ENCODE measurements at places on chromosomes 6 and 20. TPM values are rescaled to one million over a fixed set of nuclear protein-coding genes. Genes with fewer than 3 reads are reported as not detected.
A peak's percentile ranks its signal among the peaks of the same experiment; 100 is the strongest.

- no peak for DNase-seq
These were observed 6.5 kb upstream of the GPR31 start for GRCh38 chr6:167164261-167164660.

- no peak for DNase-seq
These were observed 155.9 kb upstream of the POU3F2 start for GRCh38 chr6:98678481-98678880.

DNA sequence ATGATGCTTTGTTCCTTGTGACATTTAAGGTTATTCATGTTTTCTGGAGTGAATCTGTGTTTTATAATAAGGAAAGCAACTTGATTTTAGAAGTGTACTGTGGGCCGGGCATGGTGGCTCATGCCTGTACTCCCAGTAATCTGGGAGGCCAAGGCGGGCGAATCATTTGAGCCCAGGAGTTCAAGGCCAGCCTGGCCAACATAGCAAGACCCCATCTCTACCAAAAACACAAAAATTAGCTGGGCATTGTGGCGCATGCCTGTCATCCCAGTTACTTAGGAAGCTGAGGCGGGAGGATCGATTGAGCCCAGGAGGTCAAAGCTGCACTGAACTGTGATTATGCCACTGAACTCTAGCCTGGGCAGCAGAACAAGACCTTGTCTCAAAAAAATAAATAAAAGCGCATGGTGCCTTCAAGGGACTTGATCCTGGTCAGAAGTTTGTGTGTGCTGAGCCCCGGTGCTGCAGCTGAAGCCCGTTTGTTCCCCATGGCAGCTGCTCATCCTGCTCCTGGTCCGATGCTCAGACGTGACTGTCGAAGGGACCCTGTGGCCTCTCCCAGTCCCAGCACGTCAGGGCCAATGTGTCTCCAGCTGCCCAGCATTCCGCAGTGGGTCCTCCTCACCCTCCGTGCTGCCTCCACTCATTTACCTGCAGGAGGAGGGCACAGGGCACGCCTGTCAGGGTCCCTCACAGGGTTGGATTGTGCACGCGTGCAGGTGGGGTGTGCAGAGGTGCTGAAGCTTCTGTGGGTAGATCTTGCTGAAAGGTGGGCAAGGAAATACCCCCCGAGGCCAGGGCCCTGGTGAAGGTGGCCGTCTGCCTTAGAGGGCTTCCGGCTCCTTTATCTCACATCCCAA, 18.3 kb downstream of the ENTPD6 start:
- DNase-seq = no peak

- no peak for DNase-seq
These were observed 8.1 kb upstream of the C20orf144 start for GRCh38 chr20:33653900-33654596.

GRCh38 chr6:167650730-167651317, 175.9 kb upstream of the AFDN start:
- DNase-seq = no peak

- no peak for DNase-seq
These were observed 51.3 kb upstream of the TGM3 start for GRCh38 chr20:2244523-2244922.

DNA sequence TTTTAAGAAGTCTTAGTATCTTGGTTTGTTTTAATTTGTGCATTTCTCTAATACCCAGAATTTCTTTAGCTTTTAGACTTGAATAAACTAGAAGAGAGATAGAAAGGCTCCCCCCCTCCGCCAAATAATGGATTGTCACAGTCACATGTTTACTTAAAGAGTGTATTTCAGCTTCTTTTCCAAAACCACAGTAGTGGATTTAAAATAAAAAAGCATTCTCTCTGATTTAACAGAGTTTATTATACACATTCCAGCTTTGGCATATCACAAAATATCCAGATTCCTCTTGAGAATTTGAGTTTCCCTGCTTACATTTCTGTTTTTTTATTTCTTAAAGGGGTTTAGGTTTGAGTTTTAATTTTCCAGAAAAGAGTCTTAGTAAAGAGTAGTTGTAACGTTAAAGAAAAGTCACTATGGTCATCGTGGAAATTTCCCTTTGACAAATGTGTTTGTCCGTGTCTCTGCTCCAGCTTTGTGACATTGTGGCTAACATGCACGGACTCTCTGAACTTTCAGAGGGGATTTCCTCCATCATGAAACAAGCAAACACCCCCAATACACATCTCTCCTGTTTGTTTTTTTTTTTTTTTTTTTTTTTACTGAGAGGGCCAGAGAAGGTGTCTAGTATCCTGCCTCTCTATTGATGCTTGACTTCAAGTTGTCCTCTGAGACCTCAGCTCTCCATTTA, 113.5 kb upstream of the SUPT3H start:
- no peak for DNase-seq

DNA sequence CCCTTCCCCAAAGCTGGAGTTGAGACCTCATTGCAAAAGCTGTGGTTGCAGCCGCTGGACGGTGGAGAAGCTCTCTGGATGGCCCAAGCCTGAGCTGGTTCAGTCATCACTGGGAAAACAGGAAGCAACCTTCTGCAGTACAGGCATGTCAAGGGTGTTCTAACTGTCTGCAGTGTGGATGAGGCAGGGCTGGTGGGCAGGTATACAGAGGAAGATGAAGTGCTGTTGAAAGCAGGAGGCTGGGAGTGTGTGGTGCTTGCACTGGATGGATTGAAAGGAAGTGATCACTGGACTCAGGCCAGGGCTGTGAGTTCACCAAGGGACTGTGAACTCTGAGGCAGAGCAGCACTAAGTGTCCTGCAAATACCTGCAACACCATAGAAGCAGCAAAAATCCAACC, 89.0 kb upstream of the NOX3 start:
- no peak for DNase-seq

GRCh38 chr20:4740774-4741431, 19.2 kb downstream of the PRND start:
- no peak for DNase-seq

DNA sequence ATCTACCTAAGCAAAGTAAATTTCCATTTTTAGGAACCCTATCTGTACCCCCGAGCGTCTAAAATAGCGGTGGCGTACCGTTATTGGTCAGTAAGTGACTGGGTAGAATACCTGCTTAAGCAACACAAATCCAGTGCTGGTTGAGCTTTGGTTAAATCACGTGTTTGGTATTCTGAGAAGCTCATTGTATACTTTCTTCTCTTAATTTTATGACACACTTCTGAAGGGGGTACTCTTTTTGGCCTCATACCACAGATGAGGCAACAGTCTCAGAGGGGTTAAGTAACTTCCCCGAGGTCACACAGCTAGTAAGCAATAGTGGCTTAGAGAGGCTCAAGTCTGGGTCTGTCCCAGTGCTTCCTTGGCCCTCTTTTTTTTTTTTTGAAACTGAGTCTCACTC, 151.2 kb downstream of the TFAP2C start:
- no peak for DNase-seq

DNA sequence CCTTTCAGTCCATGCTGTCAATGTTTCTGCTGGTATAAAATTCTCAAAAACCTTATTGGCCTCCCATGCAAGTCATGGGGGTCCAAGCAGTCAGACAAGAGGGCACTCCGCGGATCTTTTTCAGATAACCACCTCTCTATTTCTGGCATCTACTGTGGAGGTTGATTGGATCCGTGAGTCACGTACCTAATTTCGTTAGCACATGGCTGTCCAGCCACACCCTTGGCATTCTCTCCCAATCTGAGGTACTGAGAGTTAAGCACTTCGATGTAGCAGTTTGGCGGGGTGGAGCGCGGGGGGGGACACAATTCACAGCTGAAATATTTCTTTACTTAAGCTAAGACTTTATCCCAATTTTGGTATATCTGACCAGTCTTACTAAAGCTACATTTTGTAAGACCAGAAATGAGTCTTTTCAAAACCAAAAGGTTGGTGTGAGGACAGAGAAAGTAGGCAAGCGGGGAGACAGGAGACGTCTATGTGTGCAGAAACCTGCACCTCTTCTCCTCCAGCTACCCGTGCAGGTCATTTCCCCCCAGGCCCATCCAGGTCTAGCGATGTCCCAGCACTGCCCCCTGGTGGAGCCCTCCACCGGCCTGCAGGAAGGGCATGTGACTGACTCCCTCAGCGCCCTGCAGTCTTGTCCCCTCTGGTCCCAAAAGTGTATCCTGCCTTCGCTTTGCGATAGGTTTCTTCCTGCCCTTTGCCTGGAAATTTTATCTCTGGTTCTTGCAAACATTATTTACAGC, 113.1 kb downstream of the ADAT2 start:
- peak; percentile 57 for DNase-seq

DNA sequence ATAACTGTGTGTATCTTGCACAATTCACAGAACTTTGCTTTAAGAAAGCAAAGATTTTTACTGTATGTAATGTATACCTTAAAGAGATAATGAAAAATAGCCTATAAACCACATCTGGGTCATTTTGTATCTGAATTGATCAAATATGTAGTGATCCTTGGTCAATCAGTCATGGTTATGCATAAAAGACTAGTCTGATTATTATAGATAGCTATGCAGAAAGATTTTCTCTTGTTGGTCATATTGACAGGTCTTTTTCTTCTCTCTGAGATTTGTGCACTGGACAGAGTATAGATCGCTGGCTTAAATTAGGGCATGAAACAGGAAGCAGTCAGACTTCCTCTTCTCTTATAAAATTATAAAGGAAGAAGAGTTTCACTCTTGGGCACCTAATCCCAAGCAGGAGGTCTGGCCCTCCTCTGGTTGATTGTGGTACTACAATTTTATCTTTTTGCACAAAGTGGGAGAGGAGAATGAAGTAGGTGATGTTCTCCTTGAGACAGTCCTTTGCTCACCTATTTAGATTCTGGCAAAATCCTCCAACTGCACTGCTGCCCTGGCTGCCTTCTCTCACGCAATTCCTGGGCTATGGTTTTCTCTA, 380.9 kb upstream of the RGS17 start:
- no peak for DNase-seq

- DNase-seq = no peak
These were observed 59.5 kb upstream of the MPC1 start for GRCh38 chr6:166442131-166442685.

DNA sequence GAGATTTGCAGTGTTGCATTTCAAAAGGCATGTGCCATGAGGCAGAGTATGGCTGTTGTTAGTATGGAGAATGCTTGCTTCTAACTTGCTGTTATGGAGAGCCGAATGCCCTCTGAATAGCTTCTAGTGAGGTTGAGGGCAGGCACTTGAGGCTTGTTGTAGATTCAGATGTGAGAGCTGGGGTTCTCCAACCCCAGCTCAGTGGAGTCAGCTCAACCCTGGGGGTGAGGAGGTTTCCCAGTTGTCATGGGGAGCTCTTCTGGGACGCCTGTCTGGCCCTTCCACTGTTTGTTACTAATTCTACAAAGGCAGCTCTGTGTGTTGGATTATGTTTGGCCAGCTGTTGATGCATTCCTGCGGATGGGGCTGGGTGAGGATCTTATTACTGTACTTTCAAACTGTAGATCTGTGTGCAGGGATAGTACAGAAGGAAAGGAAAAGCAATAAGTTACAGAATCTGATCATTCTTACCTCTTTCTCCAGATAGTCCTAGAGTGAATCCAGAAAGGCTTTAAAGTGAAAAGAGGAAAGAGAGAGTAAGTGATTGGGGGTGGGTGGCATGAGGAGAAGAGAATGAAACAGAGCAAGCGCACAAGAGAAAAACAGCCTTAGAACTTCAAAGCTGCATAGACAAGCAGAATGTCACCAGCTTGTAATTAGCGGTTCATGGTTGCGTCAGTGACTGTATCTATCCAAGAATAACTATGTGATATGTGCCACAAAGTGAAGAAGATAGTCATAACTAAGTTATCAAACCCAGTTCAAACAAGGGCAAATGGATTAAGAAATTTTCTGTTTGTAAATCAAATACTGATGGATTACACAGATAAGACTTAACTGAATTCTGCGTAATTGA, 148.7 kb downstream of the PRL start:
- peak; percentile 34 for DNase-seq

DNA sequence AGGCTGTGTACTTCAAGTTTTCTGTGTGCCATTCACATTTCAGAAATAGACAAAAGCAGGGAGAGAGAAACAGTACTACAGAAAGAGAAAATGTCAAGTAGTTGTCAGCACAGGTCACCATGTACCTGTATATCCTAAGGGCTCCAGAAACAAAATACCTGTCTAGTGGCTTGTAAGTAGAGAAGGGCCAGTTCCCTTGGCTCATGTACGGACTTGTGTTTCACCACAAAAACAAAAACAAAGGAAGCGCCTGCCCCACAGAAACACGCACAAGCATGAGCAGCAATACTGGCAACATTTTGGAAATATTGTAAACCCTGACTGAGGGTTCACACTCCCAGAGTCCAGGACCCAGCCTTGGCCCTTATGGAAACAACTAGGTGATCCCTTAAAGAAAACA, 44.3 kb downstream of the CNKSR3 start:
- no peak for DNase-seq

DNA sequence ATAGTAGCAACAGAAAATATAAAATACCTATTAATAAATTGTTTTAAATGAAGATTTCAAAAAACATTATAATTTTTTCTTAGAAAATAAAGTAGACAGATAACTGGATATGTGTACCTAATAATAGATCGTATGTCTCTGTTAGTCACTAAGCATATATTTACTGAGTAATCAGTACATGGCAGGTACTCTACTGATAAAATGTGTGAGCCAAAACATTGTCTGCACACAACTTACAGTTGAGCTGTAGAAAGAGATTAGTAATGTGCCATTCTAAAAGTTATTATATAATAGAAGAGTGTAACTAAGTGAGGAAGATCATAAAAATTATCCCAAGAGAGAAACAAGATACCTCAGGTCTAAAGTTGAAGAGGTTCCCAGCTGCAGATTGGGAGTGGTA, 929.9 kb upstream of the EPHA7 start:
- DNase-seq = no peak

DNA sequence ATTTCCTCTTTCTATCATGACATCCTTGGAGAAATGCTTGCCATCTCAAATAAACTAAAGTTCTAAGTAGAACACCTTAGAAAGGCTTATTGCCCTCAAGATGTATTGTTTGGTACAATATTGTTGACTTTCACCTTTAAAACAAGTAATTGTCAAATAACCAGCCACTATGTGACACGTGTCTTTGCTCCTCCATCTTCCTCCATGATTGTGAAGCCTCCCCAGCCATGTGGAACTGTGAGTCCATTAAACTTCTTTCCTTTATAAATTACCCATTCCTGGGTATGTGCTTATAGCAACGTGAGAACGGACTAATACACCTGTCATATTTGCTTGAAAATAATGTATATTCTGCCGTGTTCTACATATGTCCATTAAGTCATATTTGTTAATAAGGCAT, 126.5 kb downstream of the BMP5 start:
- DNase-seq = no peak

- peak; percentile 35 for DNase-seq
These were observed 97.4 kb downstream of the OR2B2 start for GRCh38 chr6:27814665-27815424.

The ZNF512B gene
- total RNA-seq = 14.0 TPM

The XKR7 gene
- not detected for total RNA-seq

The ZNF334 gene
- 0.52 TPM for total RNA-seq

The EPM2A gene
- 49.2 TPM for total RNA-seq

The LGSN gene
- not detected for total RNA-seq

The FAM83B gene
- total RNA-seq = 3.3 TPM

The TAAR1 gene
- not detected for total RNA-seq

The BCAS1 gene
- not detected for total RNA-seq

The GABRR1 gene
- not detected for total RNA-seq

The ENPP3 gene
- not detected for total RNA-seq

The FBXO9 gene
- total RNA-seq = 54.9 TPM

The STMN3 gene
- total RNA-seq = 5.5 TPM

Measured in left ventricle myocardium superior (tissue), 1 donor.